ENCODE measurements at places on chromosomes 4 and X.

DNA sequence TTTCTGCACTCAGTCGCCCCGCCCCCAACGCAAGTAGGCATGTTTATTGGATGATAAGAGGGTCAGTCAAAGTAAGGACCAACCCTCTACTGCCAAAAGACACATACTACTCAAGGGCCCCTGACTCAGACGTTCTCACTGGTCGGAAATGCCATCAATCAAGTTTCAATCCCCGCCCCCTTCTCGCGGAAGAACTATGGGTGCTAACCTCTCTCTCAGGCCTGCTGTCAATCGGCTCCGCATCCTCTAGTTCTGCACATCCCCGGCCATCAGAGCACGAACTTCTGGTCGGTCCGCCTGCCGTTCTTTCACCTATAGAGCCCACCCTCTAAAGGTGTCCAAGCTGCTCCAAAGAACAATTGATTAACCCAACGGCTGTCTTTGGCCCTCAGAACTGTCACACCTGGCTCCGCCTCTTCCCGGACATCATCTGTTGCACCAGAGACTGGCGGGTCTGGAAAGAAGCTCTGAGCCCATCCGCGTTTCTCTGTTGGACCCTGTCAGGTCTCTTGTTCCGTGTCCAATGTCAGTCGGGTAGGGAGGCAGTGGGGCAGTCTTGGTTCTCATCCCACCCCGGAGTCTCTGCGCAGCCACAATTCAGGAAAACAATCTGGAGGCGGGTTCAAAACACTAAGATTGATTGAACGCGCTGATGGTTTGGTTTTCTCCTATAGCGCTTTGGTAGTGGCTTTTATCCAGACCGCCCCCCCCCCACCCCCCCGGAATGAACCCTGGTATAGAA, 15.2 kb downstream of the NDUFB11 start:
- DNase-seq, result peak; percentile 96

- DNase-seq, result no peak
Observed at GRCh38 chrX:16014171-16014570, 109.2 kb upstream of the GRPR start.

GRCh38 chr4:184575306-184575705, 73.9 kb downstream of the CASP3 start:
- no peak for DNase-seq

GRCh38 chrX:155747520-155747919, 133.6 kb upstream of the VAMP7 start:
- DNase-seq, result peak; percentile 11

DNA sequence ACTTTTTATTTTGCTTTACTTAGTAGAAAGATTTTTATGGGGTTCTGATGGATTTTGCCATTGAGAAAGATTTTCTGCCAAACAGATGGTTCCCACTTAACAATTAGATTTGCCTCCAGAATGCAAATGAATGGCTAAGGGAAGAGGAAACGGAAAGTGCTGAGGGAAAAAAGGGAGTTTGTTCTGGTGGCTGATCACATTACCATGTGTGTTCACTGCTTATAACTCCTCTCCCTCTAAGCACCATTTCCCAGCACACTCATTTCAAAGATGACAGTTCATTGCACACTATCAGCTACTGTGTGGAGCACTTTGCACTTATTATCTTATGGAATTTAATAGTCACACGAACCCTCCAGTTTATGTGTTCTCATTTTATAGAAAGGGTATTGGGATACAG, 68.0 kb upstream of the GRID2 start:
- DNase-seq, result no peak

DNA sequence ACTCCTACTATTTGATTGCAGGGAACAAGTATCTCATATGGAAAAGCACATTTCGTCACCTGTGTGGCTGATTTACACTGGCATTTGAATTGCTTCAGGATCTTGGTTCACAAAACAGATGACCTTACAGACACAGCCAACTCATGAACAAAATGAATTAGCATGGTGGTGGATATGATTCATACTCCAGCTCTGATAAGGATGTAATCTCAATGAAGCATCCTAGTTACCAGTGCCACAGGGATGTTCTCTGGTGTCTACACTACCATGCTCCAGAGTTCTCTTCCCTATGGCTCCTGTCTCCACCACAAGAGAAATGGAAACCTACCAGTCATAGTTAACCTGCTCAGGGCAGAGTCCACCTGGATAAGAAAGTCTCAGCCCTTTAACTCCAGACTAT, 40.7 kb downstream of the TEC start:
- DNase-seq, result no peak

DNA sequence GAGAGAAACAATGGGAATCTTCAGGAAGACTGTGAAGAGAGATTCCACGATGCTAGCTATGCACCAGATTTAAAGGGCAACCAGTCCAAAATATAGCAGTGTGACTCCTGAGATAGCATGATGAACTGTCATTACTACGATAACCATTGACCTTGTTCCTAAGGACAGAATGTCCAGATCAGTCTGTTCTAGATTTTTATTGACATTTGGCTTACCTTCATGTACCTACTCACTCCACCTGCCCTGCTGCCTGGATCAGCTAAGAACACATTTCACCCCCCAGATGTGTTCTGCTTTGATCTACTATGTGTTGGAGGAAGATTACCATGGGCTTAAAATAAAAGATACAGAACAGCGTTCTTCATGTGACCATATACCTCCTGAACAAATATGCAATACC, 50.1 kb downstream of the ELF2 start:
- no peak for DNase-seq

- DNase-seq, result no peak
Observed at GRCh38 chr4:158778712-158779111, 9.9 kb downstream of the FNIP2 start.

GRCh38 chrX:138914767-138915166, 203.2 kb upstream of the FGF13 start:
- DNase-seq, result no peak

DNA sequence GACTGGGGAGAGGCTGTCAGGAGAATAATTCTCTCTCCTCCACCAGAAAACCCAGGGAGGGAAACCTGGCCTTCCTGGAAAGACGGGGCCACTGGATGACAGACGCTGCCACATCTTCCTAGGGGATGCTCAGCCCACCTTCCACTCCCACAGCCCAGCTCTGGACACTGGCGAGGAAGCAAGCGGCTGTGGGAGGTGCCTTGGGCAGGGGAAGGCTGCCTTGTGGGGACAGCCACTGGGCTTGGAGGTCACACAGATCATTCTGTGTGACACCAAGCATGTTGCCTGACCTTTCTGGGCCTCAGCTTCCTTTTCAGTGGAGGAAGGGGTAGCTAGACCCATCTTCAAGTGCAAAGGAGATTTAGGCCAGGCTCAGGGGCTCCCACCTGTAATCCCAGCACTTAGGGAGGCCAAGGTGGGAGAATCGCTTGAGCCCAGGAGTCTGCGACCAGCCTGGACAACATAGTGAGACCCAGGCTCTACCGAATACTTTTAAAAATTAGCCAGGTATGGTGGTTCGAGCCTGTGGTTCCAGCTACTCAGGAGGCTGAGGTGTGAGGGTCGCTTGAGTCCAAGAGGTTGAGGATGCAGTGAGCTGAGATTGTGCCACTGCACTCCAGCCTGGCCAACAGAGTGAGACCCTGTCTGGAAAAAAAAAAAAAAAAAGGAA, 9.8 kb upstream of the MSX1 start:
- DNase-seq, result no peak

DNA sequence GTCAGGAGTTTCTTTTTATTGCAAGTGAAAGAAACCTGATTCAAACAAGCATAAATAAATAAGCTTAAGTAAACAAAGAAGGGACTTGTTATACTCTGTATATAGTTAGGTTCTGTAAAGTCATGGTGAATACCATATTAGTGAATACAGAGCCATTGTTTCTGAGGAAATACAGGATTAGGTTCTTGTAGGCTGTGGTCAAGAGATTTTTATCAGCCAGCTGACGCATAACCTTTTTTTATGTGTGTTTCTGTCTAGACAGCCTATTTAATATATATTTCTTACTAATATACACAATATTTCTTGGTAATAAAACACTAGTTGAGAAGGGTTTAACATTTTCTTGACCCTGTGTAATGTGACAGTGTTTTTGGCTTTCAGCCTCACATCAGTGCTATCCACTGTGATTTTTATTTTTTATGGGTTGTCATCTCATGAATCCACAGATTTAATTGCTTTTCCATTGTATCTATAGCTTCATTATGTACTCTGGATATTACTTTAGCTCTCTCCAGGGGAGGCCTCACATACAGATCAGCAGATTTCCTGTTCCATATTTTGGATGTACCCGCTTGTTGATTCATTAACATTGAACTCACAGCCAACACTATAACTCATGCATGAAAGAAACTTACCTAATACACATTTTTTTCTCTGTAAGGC, 8.0 kb downstream of the HERC3 start:
- DNase-seq, result no peak

DNA sequence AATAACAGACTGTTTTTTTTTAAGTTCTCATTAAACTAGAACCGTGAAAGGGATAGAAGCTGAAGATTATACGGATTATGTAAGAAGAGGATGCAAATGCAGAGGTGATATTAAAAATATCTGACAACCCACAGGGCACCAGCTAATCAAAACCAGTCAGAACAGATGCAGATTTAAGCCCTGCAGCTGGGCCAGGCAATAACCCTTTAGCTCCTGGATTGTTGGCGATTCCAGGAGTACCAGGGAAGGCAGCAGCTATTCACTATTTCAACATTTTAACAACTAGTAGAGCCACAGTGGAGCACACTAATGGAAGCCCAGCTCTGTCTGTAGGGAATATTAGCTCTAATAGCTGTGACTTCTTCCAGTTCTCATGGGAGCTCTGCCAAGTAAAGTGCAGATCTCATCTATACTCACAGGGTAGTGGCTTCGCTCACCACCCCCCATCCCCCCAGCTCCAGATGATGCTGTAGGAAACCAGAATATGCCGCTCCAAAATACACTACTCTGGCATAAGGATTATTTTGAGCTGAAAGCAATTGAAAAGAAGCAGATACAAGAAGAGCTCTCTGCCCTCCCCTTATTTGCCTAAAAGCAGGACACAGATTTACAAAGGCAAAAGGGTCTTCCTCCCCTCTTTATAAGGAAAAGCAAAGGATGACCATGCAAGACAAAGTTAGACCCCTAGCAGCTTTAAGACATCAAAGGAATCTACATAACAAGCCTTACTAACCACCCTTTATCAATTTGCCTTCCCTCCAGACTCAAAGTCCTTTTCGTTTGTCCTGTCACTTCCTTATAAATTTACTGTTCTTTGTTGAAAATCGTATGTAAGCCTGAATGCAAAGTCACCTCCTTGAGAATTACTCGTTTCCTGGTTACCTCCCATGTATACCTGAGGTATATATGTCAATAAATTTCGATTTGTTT, 13.7 kb downstream of the SCD5 start:
- DNase-seq, result no peak

GRCh38 chr4:87406462-87406861, 15.5 kb upstream of the HSD17B11 start:
- DNase-seq, result no peak

DNA sequence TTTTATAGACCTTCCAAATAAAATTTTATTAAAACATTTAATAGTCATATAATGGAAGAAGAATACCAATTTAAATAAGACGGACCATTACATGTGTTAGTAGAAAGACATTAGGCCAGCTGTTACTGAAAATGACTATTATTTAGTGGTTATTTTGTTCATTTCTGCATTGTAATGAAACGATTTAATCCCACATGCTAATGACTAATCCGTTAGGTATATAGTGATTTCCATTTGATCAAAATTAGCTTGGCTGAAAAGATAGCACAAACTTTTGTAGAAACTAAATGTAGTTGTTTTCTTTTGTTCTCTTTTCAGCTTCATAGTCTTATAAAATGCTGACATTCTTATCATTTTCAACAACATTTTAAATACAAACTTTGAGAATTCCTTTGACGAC, 556.1 kb upstream of the TENM3 start:
- DNase-seq, result no peak
